ENCODE measurements at places on chromosomes 16 and 17.

DNA sequence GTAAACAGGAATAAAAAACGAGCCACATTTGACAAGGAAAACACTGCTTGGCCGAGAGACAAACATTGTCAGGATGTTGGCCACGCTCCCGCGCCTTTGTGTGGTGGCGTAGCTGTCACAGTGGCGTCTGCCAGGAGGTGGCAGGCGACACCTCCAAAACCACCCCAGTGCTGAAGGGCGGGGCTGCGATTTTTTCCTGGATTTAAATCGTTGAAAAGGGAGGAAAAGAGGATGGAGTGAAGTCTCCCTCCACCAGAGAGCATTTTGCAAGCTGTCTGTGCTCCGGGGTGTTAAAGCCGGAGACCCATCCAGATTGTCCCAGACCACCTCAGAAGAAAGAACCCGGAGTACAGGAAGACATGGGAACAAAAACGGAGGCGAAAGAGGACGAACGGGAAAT, 12.7 kb downstream of the MRM3 start:
- peak; percentile 73 for DNase-seq

- no peak for DNase-seq
Measured at GRCh38 chr17:42706732-42707131, 24.4 kb downstream of the CNTNAP1 start.

DNA sequence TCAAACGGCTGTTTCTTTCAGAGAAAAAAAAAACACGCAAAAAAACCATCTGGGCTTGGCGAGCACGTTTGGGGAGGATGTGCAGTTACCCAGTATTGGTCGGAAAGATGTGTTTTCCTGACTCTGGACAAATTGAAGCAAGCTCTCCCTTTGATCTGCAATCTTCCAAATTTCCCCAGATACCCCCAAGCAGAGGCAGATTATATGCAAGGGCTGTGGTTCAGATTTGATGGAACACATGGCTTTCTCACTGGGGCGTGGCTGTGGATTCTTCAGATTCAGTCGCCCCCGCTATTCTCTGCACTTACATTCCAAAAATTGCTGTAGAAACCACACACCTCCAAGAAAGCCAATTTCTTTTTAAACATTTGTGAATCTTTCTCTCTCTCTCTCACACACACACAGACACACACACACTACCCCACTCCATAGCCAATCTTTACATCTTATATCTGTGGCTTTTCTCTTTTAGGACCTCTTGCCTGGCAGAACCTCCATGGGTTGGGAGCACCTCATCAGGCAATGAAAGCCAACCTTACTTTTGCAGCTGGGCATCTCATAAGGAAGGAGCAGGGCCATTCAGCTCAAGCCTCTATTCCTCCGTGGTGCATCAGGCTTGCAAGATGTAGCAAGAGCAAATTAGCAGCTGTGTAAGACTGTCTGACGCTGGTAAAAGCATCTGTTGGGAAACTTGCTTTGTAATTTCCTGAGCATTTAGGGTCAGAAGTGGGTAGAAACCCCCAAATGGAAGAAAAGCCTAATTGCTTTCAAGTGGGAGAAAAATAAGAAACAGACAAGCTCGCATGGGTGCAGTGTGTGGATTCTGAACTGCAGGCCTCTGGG, 103.9 kb upstream of the FAM20A start:
- no peak for DNase-seq

GRCh38 chr16:88651276-88651988, 579 bp upstream of the CYBA start:
- DNase-seq: no peak

GRCh38 chr17:68306819-68307218, 15.5 kb downstream of the ARSG start:
- DNase-seq: no peak

DNA sequence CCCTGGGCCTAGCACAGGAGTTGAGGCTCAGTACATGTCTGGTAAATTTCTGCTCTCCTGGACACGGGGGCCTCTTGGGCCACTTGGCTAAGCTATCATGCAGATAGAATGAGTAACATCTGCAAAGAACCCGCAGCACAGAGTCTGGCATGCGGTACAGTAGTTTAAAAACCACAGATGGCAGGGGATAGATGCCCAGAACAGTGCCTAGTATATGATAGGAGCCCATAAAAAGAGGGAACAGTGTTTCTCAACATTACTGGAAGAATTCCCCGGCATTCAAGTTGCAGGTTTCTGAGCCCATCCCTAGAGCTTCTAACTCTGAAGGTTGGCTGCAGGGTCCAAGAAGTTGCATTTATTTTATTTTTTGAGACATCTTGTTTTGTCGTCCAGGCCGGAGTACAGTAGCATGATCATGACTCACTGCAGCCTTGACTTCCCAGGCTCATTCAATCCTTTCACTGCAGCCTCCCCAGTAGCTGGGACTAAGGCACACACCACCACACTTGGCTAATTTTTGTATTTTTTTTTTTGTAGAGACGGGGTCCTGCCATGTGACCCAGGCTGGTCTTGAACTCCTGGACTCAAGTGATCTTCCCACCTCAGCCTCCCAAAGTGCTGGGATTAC, 5.8 kb downstream of the CDIPT start:
- no peak for DNase-seq

DNA sequence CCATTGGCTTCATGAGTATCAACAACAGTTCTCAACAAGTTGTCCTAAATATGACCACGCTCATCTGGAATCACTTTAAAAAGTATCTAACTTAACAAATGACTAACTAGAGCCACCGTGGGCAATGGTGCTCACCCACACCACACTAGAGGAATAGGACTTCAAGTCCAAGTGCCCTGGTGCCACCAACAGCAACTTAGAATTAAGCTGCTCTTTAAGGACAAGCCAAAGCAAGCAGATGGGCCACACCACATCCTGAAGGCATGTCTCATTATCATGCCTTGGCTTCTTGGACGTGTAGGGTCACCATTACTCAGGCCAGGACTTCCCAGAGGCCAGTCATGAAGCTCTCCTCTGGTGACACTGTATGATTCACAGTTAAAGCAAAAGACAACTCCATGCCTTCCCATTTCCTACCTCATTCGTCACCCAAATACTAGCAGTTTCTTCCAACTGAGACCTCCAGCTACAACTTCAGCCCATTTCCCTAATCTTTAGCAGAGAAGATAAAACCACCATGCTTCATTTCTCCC, 9.4 kb upstream of the SLC6A4 start:
- DNase-seq: no peak

GRCh38 chr16:14399378-14400284, 230.4 kb downstream of the PARN start:
- DNase-seq: no peak

- DNase-seq: no peak
Measured at GRCh38 chr16:81582655-81583441, 138.2 kb downstream of the CMIP start.

DNA sequence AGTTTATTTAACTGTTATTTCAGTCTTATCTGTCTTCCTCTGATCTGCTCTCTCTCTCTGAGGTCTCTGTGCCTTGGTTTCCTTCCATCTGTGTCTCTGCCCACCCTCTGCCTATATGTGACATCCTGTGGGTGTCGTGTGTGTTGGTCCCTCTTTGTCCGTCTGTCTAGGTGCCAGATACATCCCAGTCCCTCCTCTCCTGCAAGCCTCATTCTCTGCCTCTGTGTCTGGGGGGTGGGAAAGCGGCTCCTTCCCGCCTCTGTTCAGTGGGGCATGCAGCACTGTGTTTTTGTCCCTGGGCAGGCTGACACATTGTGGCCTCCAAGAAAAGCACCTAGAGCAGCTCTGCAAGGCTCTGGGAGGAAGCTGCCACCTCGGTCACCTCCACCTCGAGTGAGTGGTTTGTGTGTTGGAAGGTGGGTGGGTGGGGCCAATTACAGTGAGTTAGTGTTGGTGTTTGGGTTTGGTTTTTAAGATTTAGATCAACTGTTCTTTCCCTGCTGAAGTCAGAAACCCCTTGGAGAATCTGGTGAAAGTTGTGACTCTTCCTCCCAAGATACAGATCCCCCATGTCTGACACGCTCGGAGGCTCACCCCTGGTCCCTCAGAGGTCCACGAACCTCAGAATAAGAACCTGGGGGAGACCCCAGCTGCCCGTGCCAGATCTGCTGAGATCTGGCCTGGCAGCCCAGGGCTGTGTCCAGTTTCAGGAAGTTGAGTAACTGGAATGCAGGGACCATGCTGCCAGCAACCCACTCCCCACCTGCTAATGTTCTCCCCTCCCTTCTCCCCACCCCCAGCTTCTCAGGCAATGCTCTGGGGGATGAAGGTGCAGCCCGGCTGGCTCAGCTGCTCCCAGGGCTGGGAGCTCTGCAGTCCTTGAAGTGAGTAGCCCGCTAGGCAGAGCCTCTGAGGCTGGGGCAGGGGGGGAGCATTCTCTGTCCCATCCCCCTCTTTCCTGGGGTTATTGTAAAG, 50.9 kb upstream of the CPNE2 start:
- no peak for DNase-seq

- no peak for DNase-seq
Measured at GRCh38 chr17:2337544-2338314, 428 bp downstream of the SGSM2 start.

DNA sequence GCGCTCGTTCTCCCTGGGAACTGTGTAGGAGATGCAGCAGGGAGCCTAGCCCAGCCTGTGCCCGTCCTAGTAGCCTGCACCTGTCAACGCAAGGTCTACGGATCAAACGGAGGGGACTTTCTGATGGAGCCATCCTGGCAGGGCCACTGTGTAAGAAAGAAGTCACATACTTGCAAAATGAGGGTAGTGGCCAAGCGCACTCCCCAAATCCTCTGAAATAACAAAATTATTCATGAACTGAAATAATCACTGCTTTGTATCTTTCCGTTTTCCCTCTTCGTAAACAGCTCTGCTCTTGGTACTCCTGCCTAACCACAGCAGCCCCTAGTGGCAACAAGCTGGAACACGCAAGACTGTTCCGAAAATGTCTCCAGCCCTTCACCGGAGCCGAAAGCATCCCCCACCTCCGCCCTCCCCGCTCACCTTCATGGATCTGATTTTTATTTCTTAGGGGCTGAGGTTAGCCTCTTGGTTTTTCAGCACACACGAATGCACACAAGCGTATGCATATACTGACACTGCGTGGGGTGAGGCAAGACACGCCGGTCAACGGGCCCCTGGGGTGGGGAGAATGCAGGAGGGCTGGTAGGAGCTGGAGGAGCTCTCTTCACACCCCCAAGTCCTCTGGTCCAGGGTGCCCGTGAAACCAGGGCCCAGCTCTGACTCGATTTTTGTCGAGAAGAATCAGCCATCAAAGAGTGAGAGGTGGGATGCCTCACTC, 100.8 kb downstream of the ABCC12 start:
- no peak for DNase-seq

GRCh38 chr17:27905447-27906225, 12.5 kb upstream of the LYRM9 start:
- DNase-seq: no peak

DNA sequence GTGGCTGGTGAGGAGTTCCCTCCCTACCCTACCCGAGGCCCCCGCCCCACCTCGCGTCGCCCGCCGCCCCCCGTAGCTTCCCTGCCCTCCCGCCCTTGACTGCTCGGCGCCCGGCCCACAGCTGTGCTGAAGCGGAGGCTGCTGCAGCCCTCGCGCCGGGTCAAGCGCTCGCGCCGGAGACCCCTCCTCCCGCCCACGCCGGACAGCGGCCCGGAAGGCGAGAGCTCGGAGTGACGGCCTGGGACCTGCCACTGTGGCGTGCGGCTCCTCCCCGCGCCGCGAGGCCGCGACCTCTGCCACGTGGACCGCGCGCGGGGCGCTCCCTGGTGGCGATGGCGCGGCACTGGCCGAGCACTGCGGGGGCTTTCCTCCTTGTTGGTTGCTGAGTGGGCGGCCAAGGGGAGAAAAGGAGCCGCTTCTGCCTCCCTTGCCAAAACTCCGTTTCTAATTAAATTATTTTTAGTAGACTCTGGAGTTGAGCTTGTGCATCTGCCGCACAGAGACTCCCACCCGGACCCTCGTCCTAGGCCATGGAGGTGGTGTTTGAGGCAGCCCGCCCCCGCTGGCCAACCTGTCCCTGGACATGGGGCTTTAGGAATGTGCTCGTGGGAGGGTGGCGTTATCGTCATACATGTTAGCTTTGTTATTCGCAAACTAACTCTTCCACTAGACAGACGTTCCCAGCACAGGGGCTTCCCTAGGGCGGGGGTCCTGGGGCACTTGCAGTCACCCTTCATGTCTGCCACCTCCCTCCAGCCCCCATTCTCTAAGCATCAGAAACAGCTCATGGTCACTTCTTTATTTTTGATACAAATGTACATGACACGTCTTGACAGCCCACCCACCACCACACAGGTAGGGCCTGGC, 4.4 kb downstream of the TP53I13 start:
- no peak for DNase-seq

DNA sequence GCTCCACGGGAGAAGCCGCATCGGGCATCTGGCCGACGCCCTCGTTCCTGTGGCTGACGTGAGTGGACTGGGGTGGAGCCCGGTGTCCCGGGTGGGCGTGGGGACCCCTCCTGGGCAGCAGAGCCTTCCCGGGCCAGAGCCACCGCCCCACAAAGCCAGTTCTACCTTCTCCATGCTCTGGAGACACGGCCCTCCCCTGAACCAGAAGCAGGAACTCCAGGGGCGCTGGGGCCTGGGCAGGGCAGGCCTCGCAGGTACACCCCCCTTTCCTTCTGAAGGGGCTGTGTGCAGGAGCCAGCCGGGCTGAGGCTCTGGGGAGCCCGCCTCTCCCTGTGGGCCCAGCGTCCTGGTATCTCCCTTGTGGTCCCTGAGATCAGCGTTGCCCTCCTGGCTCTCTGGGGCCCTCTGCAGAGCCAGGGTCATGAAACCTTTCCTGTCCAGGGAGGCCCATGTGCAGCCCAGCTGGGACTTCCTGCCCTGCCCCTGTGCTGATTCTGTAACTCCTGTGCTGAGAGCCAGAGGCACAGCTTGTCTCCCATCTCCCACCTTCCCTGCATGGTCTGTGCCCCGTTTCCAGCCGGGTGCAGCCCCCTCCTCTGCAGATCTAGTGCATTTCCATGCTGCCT, 6.5 kb downstream of the PIGQ start:
- no peak for DNase-seq

DNA sequence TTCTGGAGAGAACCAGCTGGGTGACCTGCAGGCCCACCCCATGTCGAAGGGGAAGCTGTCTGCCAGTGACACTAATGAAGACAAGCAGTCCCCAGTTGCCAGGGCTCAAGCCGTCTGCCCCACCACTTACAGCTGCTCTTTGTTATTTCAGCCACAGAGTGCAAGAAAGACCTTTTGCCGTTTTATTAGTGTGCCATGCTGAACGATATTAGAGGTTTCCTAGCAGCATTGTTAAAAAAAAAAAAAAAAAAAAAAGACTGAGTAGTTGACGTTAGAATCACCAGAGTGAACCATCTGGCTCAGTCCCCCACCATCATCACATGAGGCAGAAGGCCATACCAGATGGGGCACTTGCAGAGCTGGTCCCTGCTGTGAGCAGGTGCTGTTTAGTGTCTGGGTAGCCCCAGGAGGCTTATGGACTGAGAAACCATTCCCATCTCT, 26.5 kb upstream of the SLC39A11 start:
- no peak for DNase-seq

DNA sequence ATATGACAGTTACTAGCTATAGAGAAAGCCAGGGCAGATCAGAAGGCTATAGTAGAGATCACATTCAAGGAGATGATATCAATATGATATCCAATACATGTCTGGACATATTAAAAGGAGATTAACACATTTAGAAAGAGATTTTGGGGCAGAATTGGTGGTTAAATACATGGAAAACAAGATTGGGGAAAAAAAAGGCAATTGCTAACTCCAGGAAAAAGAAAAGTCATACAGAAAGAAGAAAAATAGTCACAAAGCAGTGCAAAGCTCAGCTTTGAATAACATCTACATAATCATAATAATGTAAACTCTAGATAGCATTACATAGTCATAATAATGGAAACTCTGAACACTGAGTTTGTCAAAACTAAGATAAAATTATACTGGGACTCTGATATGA, 40.6 kb downstream of the MYH11 start:
- no peak for DNase-seq

Measured in LNCaP clone FGC (cell line).